Stimulated activated CD8-positive, alpha-beta memory T cell treated with anti-CD3 and anti-CD28 coated beads, Interleukin-2, amount 100 ng/mL, for 1 hour (primary cell): ENCODE measurements at places on chromosomes 11 and 22.

DNA sequence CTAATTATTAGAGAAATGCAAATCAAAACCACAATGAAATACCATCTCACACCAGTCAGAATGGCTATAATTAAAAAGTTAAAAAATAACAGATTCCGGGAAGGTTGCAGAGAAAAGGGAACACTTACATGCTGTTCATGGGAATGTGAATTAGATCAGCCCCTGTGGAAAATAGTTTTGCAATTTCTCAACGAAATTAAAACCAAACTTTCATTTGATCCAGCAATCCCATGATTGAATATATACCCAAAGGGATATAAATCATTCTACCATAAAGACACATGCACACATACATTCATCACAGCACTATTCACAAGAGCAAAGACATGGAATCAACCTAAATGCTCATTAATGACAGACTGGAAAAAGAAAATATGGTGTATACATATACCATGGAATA lies 32.5 kb downstream of the NOX4 start:
- no peak for DNase-seq

DNA sequence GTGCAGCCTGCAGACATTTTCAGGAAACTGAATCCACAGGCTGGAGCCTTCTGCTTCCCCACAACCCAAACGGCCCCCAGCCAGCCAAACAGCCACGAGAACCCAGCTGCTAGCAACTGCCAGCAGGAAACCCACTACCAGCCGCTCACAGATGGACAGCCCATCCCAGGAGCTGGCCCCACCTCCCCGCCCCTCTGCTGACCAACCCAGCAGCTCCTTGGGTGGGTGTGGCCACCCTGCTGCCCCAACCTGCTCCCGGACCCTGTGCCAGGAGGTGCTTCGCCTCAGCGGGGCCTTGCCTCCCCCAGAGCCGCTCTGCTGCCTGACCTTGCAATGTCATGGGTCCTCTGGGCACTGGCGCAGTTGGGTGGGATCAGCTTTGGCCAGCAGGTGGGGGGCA lies 8.2 kb upstream of the CCDC188 start:
- no peak for DNase-seq

GRCh38 chr11:2677127-2677526 lies 22.7 kb downstream of the KCNQ1OT1 start:
- no peak for DNase-seq

DNA sequence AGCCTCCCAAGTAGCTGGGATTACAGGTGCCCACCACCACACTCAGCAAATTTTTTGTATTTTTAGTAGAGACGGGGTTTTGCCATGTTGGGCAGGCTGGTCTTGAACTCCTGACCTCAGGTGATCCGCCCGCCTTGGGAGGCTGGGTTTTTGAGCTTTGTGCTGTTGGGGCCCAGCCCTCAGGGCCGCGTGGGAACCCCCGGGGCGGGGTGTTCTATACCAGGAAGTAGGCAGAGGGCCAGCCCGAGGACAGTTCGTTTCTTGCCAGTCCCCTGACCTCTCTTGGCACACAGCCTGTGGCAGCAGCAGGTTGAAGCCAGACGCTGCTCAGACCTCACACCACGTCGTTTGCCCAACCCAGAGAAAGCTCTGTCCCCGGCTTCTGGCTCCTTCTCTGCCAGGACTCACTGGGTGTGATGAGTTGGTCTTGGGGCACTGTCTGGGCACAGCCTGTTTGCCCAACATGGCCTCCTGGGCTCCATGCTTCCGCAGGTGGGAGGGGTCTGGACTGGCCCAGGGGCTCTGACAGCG lies 24.9 kb upstream of the CHKA start:
- DNase-seq: no peak

- DNase-seq: no peak
These were observed 8.0 kb downstream of the TTC17 start for GRCh38 chr11:43366677-43367076.

- DNase-seq: no peak
These were observed 15.1 kb downstream of the PITPNB start for GRCh38 chr22:27903805-27904473.

- DNase-seq: no peak
These were observed 14.2 kb upstream of the SSTR3 start for GRCh38 chr22:37226514-37226913.

- no peak for DNase-seq
These were observed 29.0 kb downstream of the RTN4R start for GRCh38 chr22:20238901-20239675.

DNA sequence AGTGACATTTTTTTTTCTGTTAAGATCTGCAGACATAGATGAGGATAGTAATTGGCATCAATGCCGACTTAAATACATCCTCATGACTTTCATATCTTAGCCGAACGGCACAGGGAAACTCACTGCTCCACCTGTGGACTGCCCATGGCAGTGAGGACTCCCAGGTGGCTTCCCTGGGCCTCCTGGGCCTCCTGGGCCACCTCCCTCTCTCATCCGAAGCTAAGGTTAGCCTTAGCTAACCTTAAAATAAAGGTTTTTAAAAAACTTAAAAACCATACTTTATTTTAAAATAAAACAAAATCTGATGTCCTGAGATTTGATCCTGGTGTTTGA lies 38.1 kb upstream of the TSKU start:
- no peak for DNase-seq

DNA sequence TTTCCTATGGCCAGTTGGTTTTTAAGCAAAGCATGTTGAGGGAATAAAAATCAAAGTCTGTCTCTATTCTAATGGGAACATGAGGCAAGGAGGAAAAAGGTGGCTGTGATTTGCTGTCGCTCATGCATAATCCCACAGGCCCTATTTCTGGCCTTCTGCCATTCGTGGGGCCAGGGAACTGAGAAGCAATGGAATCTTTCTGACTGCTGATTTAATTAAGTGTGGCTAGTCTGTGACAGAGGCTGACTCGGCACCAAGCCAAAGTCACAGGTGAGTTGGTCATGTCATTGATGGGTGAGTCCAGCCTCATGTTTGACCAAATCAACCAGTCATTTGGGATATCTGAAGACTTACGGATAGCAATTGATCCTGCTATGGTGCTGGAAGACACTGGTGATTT lies 429.3 kb upstream of the CADM1 start:
- DNase-seq: no peak

DNA sequence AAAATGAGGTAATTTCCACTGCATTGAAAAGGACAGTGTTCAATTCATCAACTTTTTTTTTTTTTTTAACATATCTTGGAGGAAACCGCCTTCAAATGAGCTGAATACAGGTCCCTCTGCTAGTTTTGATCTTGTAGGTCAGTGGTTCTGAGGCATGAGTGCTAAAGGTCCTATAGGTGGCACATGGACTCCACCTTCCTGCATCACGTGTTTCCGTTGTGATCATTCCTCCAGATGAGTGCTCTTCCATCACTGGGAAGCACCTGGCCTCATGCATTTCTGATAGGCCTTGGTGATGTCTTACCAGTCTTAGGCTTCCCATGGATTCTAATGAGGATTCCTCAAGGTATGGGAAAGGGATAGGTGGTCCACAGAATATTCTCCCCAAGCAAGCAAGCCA lies 37.8 kb downstream of the FDX1 start:
- DNase-seq: no peak

- DNase-seq: no peak
These were observed 132.7 kb upstream of the SESN3 start for GRCh38 chr11:95363708-95364107.

GRCh38 chr22:27695925-27696324 lies 105.6 kb downstream of the MN1 start:
- no peak for DNase-seq

GRCh38 chr11:128285321-128285720 lies 302.0 kb downstream of the ETS1 start:
- DNase-seq: no peak

DNA sequence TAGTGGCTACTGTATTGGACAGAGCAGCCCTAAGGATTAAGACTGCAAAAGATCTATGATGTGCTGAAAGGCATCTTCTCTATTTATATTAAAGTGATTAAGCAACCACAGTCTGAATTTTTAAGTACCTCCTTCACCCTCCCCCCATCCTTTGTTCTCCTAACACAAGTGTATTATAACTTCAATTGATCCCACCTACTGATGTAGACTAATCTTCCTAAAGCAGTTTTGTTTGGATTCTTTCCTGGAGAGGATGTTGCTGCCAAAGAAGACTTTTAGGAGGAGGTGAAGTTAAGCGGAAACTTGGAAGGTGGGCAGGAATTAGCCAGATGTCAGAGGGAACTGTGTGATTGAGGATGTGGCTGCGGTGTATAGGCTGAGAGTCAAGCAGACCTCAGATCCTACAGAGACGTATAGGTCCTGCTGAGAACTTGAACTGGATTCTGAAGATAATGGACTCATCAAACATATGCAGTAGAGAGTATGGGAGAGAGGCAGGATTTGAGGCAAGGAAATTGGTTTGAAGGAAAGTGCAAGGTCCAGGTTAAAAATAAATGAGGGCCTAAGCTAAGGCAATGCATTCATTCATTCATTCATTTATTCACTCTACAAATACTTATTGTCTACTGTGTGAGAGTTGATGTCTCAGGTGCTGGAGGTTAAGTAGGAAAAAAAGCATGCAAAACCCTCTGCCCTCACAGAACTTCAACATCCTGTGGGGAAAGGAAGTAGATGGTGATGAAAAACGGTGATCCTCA lies 5.2 kb upstream of the RASSF10 start:
- no peak for DNase-seq

- DNase-seq: no peak
These were observed 770 bp upstream of the TSG101 start for GRCh38 chr11:18527512-18527911.

DNA sequence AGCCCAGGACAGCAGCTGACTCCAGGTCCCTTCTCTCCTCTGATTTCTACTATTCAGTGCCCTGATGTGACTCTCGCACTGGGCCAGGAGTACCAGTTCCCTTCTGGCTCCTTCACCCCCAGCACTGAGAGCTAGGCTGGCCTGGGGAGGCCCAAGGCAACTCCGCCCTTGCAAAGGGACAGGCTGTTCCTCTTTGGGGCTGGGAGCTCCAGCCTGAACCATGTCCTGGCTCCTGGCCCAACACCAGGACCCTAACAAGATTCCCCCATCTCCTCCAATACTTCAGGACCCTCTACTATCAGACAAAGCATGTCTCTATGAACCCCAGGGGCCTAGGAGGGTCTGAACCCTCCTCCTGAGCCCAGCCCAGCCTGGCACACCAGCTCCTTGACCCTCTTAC lies 12.5 kb downstream of the CREB3L1 start:
- no peak for DNase-seq

- DNase-seq: peak; percentile 65
These were observed at the start of gene PITPNM1 for GRCh38 chr11:67504950-67505581. PITPNM1 (minus strand) TSS chr11:67505363; CDS start chr11:67504180, 1,183 bp downstream.

- no peak for DNase-seq
These were observed 4.9 kb upstream of the MAFF start for GRCh38 chr22:38196791-38197419.

DNA sequence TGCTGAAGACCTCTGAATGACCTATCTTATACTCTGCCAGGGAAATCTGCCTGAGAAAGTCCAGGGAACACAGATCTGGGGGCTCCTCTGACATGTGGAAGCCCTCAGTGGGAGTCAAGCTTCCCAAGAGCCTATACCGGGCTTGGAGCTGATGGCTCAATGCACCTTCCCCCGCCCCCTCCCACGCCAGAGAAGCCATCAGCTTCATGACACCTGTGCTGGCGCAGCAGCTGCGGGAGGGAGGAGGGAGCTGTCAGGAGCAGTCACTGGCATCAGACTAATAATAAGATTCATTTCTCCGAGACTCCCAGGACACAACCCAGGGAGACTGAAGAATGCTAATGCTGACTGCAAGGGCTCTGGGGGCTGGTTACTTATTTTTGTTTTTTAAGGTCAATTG lies 47.8 kb downstream of the SPATA19 start:
- DNase-seq: no peak

DNA sequence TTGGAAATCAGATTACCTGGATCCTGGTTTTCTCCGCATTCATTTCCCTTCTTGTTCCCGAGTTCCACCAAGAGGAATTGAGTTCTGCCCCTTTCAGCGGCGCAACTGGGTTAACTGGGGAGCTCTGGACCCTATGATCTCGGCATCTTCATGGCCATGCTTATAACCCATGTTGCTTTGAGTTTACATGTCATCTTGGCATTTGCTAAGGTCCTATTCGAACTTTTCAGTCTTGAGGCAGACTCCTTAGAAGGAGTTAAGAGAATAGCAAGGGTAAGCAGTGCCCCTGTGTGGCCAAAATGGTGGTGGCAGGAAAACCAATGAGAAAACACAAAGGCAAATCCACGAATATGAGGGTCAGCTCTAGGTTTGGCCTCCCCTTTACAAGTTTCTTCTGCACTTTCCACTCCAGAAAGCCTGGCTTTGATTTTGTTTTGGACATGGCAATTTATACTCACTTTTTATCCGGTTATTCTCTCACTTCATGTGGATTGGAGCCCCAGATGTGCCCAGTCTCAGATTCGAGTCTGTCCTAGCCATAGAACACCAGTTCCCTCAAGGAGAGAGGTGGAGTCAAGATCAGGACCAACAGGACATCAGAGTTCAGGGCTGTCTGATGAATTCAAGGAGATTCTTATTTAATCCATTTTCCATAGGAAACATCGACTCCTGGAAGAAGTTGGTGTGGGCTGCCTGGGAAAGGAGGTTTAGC lies 55.3 kb upstream of the FBXO3 start:
- DNase-seq: no peak

GRCh38 chr11:80900265-80900664 lies 1459.4 kb upstream of the TENM4 start:
- no peak for DNase-seq

- peak; percentile 48 for DNase-seq
These were observed 64.2 kb downstream of the MED15 start for GRCh38 chr22:20571531-20572007.

DNA sequence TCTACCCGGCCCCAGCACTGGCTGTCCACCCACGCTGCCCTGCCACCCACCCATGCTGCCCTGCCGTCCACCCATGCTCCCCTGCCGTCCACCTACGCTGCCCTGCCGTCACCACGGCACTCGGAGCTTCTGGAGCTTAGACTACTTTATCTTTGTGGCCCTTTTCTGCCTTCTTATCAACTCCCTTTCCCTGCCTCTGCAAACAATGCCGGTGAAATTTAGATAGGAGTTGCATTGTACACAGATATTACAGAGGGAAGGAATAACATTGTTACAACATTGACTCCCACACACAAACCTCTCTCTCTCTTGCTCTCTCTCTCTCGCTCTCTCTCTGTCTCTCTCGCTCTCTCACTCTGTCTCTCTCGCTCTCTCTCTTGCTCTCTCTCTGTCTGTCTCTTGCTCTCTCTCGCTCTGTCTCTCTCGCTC lies 33.7 kb upstream of the BRSK2 start:
- DNase-seq: no peak

DNA sequence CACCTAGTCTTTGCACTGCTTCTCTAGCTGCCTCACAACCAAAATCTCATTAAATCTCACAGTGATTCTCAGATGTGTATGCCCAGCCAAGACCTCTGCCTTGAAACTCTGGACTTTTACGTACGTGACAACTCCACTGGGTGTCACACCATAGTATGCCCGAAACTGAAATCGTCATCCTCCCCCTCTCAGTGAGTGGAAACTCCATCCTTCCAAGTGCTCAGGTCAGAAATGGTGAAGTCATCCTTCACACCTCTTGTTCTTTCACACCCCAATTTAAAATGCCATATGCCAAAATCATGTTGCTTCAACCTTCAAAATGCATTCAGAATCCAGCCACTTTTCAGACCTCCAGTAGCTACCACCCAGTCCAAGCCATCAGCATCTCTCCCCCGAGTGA lies 42.5 kb downstream of the SFI1 start:
- no peak for DNase-seq
